Activated CD4-positive, alpha-beta T cell treated with anti-CD3 and anti-CD28 coated beads for 24 hours (primary cell): ENCODE measurements at places on chromosomes 3 and 15.
A peak's percentile ranks its signal among the peaks of the same experiment; 100 is the strongest.

DNA sequence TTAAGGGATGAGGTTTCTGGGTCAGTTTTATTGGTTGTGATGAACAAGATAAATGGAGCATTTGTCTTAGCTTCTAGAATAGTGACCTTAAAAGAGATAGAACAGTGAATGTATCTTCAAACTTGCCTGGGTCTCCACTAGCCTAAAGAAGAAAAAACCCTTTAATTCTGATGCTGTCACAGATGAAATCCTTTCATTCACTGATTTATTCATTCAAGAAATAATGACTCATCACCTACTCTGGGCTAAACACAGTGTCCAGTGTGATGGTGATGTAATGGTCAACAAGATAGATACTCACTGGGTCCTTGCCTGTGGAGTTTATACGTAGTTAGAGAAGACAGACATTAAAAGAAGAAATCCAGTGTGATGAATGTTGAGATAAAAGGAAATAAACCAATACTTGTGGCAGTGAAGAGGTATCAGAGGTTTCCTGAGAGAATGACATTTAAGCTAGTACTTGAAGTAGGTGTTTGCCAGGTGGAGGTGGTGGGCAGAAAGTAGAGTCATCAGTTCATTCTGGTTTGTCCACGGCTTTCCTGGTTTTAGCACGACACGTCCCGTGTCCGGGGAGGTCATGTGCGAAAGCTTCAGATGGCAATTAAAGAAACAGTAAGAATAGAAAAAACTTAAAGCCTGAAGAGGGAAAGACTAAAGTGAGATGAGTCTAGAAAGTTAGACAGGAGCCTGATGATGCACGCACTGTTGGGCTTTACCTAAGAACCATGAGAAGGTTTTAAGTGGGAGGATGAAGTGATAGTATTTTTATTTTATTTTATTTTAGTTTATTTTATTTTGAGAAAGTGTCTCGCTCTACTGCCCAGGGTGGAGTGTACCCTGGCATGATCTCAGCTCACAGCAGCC lies 18.5 kb downstream of the PAK2 start:
- DNase-seq, result no peak

DNA sequence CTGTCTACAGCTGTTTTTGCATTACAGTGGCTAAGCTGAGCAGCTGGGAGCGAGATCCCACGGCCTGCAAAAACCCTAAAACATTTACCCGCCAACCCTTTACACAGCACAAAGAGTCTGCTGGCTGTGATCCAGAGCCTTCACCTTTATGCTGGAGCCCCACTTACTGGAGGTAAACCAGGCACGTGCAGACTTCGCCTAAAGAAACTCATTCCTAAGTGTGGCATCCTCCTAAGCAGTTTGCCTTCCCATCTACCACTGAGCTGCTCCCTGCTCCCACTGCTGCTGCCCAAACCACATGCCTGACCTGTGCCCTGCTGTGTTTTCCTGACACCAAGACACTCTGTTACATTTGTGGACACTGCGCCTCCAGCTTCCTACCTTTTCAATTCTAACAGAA lies 53.0 kb downstream of the CHSY1 start:
- DNase-seq, result no peak

GRCh38 chr3:134486577-134487041 lies 752 bp downstream of the CEP63 start:
- DNase-seq, result peak; percentile 23

DNA sequence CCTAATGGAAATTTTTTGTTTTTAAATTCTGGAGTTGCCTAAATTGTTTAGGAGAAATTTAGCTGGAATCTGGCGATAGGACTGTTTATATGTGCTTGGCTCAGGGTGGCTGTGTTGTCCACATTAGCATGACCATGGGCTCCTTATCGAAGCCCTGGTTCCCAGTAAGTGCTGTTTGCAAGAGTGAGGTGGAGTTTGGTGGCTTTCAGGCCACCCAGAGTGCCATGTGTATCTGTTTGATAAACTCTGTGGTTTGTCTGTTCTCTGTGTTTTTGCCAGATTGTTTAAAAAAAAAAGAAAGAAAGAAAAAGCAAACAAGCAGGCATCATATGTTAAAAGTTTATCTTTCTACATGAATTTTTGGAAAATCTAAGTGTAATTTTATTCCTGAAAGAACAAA lies 51.5 kb downstream of the PLCL2 start:
- no peak for DNase-seq

- no peak for DNase-seq
These were observed 184.9 kb downstream of the SOX2 start for GRCh38 chr3:181896605-181897004.

DNA sequence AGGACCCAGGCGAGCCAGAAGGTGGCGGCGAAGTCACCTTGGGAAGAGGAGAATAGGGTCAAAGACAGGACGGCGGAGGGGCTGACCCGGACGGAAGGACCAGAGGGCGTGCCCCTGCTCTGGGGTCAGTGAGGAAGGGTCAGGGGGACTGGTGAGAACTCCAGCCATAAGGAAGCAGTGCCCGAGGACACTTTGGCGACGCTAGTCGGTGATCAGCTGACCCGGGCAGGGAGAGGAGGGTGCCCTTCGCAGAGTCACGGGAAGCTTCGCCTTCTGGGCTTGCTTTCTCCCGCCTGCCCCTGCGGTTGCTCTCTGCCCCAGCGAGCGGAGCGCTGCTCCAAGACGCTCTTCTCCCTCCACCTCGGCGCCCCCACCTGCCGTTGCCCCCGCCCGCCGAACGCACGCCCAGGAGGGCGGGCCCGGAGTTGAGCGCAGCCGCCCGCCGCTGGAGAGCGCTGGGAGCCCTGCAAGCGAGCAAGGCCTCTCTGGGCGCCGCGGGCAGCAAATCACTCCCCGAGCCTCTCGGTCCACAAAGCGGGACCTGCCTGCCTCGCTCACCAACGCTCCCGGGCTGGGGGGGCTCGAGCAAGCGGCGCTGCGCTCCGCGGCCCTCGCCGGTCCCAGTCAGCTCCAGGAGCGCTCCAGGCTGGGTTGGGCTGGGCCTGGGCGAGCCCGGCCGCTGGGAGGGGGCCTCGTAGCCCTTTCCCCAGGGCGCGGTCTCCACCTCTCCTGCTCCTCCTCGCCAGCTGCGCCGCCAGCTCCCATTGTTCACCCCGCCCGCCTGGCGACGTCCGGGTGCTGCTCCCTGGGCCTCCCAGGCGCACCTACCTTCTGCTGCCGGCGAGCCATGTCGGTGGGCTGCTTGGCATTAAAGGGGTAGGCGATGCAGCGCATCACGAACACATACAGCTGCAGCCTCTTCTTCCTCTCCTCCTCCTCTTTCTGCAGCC lies 1.2 kb downstream of the CADPS start:
- no peak for DNase-seq

GRCh38 chr3:105584003-105584790 lies 217.5 kb downstream of the ALCAM start:
- DNase-seq, result no peak
